Muscle of arm (tissue), 14 donors: ENCODE measurements at places on chromosomes 2 and 18.

- no peak for DNase-seq
Measured at GRCh38 chr18:54080858-54081257, 143.6 kb downstream of the MBD2 start.

DNA sequence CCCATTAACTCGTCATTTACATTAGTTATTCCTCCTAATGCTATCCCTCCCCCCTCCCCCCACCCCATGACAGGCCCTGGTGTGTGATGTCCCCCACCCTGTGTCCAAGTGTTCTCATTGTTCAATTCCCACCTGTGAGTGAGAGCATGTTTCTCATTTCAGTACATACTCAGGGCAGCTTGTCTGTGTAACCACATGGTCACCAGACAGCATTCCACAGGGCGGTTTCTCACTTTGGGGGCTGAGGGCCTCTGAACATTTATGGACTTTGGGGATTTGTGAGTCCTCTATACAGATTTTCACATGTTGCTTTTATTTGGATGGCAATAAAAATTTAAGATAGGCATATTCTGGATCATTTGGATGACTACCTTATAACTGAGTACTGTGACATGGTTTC lies 84.0 kb downstream of the LYPD6B start:
- DNase-seq: no peak

DNA sequence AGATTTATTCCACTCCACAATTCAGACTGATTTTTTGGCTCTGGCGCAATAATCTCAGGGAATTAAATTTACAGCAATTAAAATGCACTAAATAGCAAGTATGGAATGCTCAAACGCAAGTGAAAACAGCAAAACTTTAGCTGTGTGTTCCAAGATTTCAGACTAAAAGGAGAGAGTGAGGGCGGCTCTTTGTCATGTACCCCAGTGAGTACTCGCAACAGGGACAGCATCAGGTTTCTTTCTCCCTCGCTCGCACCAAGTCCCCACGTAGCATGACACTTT lies 1.1 kb downstream of the ROCK2 start:
- no peak for DNase-seq

- DNase-seq: no peak
Measured at GRCh38 chr2:37973615-37974353, 48.7 kb downstream of the RMDN2 start.

GRCh38 chr2:165953306-165953654 lies 296 bp downstream of the TTC21B start:
- no peak for DNase-seq

DNA sequence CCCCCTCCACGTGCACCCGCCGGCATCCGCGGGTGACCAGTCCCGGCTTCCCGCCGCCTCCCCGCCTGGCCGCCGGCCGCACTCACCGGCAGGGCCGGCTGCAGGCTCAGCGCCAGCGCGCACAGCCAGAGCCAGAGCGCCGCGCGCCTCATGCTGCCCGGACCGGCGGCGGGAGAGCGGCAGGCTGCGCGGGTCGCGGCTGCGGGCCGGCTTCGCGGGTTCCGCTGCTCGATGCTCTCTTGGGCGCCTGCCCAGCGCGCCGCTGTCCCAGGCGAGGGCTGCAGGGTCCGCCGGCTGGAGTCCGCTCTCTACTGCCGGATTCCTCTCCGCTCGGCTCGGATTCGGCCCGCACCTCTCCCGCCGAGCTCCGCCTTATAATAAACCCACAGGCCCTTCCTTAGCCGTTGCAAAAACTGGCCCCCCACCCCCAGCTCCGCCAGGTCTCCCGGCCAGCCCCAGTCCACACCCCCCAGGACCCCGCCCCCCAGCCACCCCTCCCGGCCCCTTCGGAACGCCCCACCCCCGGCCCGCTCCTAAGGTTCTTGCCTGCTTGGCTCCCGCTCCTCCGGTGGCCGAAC lies at the start of gene SDC1:
TSS of gene SDC1 (minus strand) at position 415 of the 578 bp plus-strand sequence. CDS start at position 152, 263 bp downstream.
- peak; percentile 40 for DNase-seq

- DNase-seq: no peak
Measured at GRCh38 chr18:48785736-48786454, 164.9 kb downstream of the SMAD7 start.

- DNase-seq: no peak
Measured at GRCh38 chr2:234512884-234513669, 16.2 kb upstream of the ARL4C start.

- no peak for DNase-seq
Measured at GRCh38 chr2:8956774-8957173, 46.7 kb downstream of the MBOAT2 start.

DNA sequence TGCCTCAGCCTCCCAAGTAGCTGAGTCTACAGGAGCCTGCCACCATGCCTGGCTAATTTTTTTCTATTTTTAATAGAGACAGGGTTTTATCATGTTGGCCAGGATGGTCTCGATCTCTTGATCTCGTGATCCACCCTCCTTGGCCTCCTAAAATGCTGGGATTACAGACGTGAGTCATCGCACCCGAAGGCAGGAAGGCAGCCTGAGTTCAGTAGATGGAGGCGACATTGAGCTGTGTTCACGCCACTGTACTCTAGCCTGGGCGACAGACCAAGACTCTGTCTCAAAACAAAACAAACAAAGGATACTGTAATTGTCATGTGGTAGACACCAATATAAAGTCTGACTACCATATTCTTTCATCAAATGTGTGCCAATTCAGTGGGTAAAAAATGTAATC lies 500.9 kb upstream of the DSEL start:
- DNase-seq: no peak

DNA sequence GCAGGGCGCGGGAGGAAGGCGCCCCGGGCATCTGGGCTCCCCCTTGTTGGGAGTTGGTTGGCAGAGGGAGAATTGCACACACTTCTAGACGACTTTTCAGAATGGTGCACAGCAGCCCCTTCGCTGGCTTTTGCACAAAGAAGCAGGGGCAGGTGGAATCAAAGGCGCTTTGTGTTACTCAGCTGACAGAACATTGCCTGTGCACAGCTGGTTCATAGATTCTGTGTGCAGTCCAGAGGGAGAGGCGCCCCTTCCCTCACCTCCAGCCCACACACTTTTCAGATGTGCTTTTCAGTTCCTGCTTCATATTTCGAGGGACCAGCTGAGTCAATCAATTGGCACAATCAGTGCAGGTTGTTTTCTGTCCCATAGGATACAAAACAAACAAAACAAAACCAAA lies 348.4 kb upstream of the RAB12 start:
- DNase-seq: no peak

- DNase-seq: no peak
Measured at GRCh38 chr2:59572227-59572626, 981.2 kb downstream of the BCL11A start.

GRCh38 chr2:175806570-175806969 lies 195.5 kb downstream of the LNPK start:
- no peak for DNase-seq

- no peak for DNase-seq
Measured at GRCh38 chr2:32502941-32503340, 124.9 kb upstream of the TTC27 start.

- no peak for DNase-seq
Measured at GRCh38 chr2:88049622-88050021, 6.0 kb downstream of the KRCC1 start.

- no peak for DNase-seq
Measured at GRCh38 chr2:221088506-221088905, 483.6 kb downstream of the EPHA4 start.
